Immature natural killer cell (primary cell): ENCODE measurements at places on chromosomes 4 and X.

GRCh38 chr4:169791527-169792156 is 33.9 kb upstream of the HPF1 start:
- no peak for DNase-seq

- DNase-seq = no peak
Measured at GRCh38 chr4:183181081-183181480, 82.0 kb downstream of the WWC2 start.

GRCh38 chrX:44945736-44946135 is 72.7 kb downstream of the KDM6A start:
- DNase-seq = no peak

- DNase-seq = no peak
Measured at GRCh38 chr4:104248726-104249125, 246.0 kb downstream of the CXXC4 start.

GRCh38 chr4:88802138-88802537 is 104.5 kb upstream of the NAP1L5 start:
- no peak for DNase-seq

DNA sequence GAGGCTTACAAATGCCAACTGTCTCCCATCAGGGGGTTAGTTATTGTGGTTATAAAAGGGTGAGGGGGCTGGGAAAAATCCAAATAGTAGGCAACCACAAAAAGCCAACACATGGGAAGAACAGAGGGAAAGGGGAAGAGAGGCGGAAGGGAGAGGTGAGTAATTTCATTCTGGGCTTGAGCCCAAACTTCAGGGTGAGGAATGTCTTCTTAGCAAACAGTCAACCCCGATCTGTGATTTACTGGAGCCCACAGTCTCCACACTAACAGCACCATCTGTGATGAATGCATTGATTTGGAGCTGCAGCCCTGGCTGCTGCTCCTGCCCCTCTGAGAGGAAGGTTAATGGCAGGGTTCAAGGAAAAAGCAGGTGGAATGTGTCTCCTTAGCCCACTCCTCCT is 162.2 kb upstream of the GPR101 start:
- DNase-seq = no peak

- DNase-seq = no peak
Measured at GRCh38 chr4:150890246-150890645, 124.8 kb downstream of the LRBA start.

- DNase-seq = no peak
Measured at GRCh38 chr4:32858971-32859370, 2138.8 kb downstream of the PCDH7 start.
